Stimulated activated CD8-positive, alpha-beta memory T cell treated with anti-CD3 and anti-CD28 coated beads, Interleukin-2, amount 100 ng/mL, for 48 hours (primary cell): ENCODE measurements at places on chromosomes 5 and 9.

- DNase-seq: no peak
Measured at GRCh38 chr9:33620738-33621439, 96.8 kb downstream of the ANKRD18B start.

DNA sequence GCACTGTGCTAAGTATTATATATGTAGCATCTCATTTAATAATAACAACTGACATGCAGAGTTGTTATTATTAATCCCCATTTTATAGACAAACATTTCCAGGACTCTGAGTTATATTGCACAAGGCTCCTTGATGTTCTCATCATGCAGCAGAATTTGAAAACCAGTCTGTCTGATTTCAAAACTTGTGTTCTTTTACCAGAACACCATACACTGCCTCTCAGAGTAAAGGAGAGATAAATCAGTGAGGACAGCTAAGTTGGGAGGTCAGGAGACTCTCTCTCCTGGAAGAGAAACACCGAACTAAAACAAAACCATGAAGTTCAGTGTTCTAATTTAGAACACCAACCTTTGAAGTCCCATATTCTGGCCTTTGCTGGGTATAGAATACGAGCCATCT is 92.7 kb upstream of the TNC start:
- DNase-seq: no peak

- DNase-seq: no peak
Measured at GRCh38 chr5:57779383-57780223, 297.0 kb upstream of the ACTBL2 start.

DNA sequence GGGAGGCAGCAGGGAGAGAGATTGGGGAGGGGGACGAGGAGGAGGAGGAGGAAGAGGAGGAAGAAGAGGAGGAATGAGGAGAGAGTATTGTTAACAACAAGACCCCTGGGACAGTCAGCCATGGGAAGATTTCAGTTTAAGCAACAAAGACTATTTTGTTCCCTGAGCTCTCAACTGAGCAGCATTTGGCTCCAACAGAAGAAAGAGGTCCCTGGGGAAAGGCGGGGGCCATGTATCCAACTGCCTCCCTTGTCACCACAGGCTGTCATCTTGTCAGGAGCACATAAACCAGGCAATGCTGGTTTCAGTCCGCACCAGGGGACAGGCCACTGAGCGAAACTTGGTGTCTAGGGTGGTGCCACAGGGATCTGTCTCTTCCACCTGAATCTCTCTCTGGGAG is 316.1 kb downstream of the TLE1 start:
- no peak for DNase-seq

GRCh38 chr5:73838901-73839300 is 212.9 kb downstream of the ARHGEF28 start:
- DNase-seq: no peak

- no peak for DNase-seq
Measured at GRCh38 chr5:159975462-159976019, 33.4 kb upstream of the TTC1 start.

GRCh38 chr9:107953556-107954125 is 464.1 kb upstream of the KLF4 start:
- DNase-seq: no peak
